ENCODE measurements at places on chromosomes 1 and 21.

- no peak for DNase-seq
Measured at GRCh38 chr1:10682449-10683309, 113.8 kb downstream of the CASZ1 start.

DNA sequence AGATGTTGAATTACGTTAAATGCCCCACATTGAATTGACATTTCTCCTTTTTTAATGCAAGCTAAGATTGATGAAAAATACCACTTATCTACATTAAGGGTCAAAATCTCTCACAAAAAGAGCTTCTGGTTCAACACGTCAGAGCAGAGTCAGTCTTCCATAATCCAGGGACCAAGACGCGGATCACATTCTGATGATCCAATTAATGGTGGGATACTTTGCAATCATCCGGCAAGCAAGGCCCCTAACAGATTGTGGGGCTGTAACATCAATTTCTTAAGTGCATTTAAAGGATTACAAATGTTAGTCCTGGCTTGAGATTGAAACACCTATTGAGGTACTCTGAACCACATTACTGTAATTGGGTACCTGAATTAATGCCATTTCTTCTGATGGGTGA lies 120.2 kb upstream of the ESRRG start:
- DNase-seq: no peak

DNA sequence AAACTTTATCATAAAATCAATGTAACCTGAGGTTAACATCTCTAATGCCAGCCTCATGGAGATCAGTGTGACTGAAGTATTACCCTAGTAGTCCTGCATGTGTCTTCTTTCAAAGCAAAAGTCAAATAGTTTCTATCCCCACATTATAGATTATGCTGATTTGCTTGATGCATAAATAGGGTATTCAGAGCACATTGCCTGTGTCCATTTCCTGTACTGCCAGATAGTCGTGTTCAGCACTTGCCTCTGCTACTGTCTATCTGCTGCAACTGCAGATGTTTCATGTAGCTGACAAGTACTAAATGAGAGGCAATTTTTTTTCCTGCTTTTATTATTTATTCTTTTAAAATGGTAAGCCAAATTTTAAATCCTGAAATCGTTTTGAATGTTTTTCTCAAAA lies 348.7 kb downstream of the CHRM3 start:
- no peak for DNase-seq

DNA sequence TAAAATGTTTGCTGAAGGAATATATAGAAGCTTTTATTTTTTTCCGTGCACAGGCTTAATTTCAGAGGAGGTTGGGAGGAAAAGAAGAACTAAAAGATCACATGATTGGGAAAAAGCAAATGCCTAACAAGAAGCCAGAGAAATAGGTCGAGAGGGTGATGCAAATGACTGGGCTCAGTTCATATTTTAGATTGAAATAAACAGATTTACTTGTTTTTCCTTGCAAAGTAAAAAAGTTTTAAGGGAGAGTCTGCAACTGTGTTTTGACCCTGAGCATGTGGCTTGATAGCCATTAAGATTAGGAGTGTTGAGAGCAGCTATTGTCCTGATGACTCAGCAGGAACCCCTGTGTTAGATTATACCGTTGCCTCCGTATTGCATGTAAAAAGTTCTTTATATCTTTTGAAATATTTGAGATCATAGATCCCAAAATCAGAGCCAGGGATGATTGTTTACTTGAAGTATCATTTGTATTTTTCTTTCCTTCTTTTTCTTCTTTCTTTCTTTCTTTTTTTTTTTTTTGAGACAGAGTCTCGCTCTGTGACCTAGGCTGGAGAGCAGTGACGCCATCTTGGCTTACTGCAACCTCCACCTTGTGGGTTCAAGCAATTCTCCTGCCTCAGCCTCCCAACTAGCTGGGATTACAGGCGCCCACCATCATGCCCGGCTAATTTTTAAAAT lies 20.2 kb downstream of the CLIC4 start:
- DNase-seq: peak; percentile 43

DNA sequence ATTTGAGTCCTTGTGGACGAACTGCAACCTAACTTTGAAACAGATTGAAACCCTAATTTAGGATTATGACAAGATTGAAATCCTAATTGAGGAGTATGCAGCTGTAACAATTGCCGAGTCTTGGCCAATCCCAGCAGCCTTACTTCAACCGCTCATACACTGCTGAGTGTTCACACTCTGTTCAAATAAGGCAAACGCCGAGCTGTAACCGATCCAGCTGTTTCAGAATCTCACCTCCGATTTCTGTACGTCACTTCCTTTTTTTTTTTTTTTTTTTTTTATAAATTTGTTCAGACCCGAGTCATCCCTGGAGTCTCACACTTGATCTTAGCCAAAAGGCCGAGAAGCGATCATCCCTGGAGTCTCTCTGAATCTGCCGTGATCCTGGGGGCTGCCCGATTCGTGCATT lies 22.3 kb upstream of the ATP5PO start:
- DNase-seq: no peak

DNA sequence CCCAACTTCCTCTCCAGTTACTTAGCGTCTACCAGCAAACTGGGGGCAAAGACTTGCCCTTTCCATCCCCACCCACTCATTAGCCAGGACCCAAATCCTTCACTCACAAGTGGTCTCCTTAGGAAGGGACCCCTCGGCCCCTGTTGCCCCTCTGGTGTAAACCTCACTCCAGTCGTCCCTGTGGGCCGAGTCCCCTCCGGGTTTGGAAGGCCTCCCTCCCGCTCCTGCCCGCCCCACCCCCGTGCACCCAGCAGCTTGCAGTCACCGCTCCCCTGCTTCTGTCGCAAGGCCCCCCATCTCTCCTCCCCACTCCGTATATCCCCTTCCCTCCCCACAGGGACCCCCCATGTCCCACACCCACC lies 1.2 kb downstream of the EFHD2 start:
- no peak for DNase-seq

DNA sequence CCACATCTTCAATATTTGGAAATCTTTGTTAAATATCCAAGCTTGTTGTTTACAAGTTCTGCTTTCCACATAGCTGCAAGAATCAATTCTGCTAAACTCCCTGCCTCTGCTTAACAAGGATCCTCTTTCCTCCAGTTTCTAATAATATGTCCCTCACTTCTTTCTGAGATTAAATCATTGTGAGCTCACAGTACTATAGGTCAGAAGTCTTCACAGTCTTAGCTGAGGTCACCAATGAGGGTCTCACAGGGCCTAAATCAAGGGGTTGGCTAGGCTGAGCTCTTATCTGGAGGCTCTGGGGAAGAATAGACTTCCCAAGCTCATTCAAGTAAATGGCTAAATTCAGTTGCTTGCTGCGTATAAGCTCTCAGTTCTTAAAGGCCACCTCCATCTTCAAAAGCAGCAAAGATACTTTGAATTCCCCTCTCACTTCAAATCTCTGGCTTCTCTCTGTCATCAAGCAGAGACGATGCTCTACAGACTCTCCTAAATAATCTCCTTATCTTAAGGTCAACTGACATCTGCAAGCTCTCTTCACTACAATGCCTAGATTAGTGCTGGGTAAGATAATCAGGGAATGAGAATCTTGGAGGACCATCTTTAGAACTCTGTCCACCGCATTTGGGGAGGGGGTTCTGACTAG lies 175.3 kb downstream of the PLPPR4 start:
- no peak for DNase-seq

- DNase-seq: no peak
Measured at GRCh38 chr1:234972411-234973191, 156.0 kb downstream of the TOMM20 start.

- DNase-seq: no peak
Measured at GRCh38 chr1:54652168-54652567, 10.6 kb downstream of the MROH7 start.

DNA sequence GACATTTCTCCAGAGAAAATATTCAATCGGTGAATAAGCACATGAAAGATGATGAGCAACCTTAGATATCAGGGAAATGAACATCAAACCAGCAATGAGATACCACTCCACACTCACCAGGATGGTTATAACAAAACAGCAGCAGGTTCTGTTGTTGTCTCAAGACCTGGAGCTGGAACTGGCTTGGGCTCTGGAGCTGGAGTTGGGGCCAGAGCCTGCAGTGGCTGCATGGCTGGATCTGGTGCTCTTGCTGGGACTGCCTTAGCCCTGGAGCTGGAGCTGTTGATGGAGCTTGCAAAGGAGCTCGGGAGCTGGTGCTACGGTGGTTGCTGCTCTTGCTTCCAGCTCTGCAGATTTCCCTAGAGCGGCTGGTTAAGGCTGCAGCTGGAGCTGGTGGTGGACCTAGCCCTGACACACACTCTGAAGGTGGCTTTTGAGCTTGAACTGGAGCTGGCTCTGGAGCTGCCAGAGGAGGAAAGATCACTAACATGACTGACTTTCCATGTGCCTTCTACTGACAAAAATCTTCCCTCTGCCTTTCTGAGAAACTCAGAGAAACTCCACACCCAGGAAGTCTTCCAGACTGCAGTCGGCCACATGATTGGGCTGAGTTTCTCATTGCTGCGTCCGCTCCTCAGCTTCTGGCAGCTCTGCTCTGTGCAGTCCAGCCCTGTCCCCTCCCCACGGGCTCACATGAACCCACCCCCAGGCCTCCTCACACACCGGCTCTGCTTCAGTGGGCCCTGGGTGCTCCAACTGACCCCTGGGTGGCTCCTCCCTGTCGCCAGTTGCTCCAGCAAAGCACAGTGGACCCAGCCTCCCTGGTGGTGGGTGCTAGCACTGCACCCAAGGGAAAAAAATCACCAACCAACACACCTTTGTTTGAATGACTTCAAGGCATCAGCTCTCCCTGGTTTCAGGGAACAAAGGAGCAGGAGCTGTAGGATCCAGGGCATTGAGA lies 139.1 kb upstream of the FMN2 start:
- peak; percentile 8 for DNase-seq

DNA sequence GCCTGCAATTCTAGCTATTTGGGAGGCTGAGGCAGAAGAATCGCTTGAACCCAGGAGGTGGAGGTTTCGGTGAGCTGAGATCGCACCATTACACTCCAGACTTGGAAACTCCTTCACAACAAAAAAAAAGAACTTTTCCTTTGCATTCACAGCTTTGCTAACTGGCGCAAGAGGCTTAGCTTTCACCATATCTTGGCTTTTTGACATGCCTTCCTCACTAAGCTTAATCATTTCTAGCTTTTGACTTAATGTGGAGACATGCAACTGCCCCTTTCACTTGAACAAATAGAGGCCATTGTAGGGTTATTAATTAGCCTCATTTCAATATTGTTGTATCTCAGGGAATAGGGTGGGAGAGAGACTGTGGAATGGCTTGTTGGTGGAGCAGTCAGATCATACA lies 8.7 kb downstream of the KPNA6 start:
- DNase-seq: no peak

DNA sequence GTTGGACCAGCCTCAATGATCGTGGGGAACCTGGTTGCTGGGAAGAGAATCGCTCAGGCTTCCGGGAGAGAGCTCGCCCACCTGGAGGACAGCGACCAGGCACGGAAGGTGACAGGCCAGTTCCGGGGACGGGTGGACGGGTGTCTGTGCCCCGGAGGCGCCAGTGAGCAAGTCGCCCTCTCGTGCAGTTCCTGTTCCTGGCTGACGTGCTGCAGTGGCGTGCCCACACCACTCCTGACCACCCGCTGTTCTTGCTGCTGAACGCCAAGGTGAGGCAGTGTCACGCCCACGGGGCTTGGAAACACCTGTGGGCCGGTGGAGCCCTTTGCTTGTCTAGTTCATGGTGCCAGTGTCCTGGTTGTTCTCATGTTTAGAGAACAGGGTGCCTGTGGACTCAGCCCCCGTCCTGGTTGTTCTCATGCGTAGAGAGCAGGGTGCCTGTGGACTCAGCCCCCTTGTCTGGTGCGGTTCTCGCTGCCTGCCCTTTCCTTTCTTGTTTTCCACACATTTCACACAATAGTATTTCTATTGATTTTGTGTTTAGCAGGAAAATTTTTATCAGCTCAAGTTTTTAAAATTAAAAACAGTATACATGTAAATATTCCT lies 53.1 kb downstream of the S100B start:
- no peak for DNase-seq

GRCh38 chr21:42021371-42022090 lies 11.4 kb upstream of the ZBTB21 start:
- DNase-seq: peak; percentile 65
